GM23248 (cell line): ENCODE measurements at places on chromosomes 6 and 20.

DNA sequence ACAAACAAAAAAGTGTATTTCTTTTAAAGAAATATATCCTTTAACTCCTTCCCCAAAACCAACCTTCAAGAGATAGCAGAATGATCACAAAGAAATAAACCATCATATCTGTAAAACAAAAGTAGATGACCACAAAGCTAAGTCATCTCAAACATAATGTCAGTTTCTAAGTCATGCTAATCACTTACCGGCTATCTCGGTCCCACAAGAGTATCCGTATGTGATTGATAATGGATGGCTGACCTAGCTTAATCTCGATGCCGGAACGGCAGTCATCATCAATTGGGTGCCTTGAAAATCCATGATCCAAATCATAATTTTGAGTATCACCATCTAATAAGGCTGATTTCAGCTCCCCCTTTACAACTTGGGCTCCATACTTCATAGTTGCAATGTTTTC, 59.7 kb downstream of the BTBD9 start:
- DNase-seq = no peak

- no peak for DNase-seq
Measured at GRCh38 chr6:14447240-14447639, 329.7 kb downstream of the CD83 start.

- no peak for DNase-seq
Measured at GRCh38 chr20:62830251-62830650, 13.4 kb downstream of the COL9A3 start.

- peak; percentile 32 for DNase-seq
Measured at GRCh38 chr6:112320561-112321318, 26.4 kb upstream of the RFPL4B start.

GRCh38 chr20:50305636-50306477, 115.2 kb downstream of the CEBPB start:
- peak; percentile 59 for DNase-seq

GRCh38 chr6:111861431-111861885, 11.8 kb downstream of the FYN start:
- DNase-seq = no peak

DNA sequence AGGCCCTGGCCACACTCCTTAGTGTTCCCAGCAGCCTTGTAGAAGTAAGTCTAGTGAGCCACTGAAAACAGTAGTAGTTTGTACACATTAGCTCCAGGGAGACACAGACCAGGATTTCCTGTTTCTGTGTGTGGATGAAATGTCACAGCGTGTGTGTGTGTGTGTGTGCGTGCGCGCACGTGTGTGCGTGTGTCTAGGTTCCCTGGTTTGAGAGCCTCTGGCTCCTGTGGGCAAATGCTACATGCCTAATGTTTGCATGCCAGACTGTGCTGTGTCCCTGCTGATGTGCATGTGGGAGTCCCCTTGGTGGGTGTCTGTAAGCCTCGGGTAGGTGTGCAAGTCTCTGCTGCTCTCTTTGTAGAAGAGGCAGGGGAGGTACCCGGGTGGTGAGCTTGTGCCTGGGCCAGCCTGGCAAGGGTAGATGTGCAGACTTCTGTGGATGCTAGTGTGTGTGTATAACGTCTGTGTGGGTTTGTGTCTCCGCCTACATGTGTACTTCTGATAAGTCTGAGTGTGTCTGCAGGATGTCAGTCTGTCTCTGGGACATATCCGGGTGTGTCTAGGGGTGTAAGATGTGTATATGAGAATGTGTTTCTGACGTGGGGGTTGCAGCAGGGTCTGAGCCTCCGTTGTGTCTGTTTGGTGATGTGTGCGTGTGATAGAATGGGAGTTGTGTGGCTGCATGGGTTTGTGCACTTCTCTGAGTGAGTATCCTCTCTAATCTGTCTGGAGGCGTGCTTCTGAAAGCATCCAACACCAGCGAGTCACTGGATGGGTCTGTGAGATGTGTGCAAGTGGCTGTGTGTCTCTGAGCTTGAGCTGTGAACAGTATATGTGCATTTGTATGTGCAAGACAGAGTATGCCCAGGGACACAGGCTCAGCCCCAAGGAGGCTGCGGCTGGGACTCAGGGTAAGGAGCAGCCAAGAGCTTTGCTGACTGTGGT, 19.0 kb upstream of the TLDC2 start:
- DNase-seq = peak; percentile 58

DNA sequence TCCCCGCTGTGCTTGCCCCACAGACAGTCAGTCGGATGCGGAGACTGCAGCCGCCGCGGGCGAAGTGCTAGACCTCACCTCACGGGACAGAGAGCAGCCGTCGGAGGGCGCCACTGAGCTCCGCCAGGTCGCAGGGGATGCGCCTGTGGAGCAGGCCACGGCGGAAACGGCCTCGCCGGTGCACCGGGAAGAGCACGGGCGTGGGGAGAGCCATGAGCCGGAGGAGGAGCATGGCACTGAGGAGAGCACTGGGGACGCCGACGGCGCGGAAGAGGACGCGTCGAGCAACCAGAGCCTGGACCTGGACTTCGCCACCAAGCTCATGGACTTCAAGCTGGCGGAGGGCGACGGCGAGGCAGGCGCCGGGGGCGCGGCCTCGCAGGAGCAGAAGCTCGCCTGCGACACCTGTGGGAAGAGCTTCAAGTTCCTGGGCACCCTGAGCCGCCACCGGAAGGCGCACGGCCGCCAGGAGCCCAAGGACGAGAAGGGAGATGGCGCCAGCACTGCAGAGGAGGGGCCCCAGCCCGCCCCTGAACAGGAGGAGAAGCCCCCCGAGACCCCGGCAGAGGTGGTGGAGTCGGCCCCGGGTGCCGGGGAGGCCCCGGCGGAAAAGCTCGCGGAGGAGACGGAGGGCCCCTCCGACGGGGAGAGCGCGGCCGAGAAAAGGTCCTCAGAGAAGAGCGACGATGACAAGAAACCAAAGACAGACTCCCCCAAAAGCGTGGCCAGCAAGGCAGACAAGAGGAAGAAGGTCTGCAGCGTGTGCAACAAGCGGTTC, 66.4 kb downstream of the SSR1 start:
- DNase-seq = no peak

DNA sequence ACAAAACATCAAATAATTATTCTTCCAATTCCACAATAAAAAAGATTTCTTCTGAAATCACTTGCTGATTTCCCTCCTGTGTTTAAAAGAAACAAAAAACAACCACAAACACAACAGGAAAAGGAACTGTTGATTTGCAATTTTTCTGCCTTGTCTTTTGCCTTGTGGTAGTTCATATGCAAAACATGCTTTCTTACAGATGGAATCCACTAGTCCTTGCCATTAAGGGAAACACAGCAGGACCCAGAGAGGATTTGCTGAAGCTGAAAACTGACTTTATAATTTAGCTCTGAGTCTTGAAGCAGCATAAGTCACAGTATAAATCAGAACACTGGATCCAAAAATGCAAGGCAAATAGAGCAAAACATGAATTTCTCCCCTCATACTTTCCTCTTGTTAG, 328.8 kb downstream of the PHF3 start:
- DNase-seq = no peak

DNA sequence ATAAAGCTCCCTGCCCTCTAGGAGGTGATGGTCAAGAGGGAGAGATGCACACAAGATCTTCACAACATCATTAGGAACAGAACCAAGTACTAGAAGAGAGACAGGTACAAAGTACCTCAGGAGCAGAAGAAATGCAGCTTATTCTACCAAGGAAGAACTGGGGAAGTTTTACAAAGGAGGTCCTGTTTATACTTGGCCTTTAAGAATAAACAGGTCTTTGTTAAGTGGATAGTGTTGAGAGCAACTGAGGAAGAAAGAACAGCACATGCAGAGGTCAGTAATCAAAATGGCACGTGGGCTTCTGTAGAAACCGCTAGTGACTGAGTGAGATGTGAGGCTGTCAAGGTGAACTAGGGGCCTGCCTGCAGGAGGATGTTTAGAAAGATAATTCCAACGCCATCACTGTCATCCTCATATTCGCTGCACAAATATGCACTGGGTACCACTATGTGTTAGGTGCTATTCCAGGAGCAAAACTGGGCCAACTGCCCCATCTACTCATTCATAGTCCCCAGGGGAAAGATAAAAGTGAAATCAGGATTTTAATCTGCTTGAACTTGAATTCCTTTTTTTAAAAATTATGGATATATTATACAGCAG, 61.1 kb downstream of the ID4 start:
- DNase-seq = no peak

DNA sequence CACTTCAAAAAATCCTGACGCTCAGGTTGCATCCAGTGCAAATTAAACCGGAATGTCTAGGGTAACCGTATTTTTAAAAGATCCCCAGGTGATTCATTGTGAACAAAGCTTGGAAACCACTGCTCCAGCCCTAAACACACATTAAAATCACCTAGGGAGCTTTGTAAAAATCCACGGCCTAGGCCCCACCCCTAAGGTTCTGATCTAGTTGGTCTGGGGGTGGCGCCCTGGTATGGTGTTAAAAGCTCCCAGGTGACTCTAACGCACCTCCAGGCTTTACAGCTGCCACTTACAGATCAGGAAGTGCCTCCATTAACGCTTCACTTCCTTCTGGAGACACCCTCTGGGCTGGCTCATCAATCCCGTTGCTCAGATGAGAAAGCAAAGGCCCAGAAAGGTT, 92.2 kb downstream of the GRM4 start:
- no peak for DNase-seq

- DNase-seq = no peak
Measured at GRCh38 chr6:148771896-148772554, 25.2 kb downstream of the UST start.

DNA sequence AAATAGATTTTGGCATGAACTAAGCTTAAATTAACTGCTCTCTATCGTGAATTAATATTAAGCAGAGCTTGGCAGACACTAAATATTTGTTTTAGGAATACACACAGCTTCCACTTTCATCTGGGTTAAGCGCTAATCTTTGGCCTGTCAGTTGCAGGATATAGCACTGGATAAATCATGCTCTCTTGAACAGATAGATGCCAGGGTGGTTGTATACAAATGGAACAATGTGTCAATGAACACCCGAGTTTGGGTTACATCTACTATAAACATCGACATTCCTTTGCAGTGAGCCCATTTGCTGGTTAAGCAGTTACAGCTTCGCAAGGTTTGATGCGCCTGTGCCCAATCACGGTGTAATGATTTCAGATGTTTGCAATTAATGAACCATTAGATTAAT, 338.2 kb upstream of the ZFP64 start:
- DNase-seq = peak; percentile 73

- DNase-seq = no peak
Measured at GRCh38 chr20:38873050-38873581, 53.1 kb upstream of the FAM83D start.

DNA sequence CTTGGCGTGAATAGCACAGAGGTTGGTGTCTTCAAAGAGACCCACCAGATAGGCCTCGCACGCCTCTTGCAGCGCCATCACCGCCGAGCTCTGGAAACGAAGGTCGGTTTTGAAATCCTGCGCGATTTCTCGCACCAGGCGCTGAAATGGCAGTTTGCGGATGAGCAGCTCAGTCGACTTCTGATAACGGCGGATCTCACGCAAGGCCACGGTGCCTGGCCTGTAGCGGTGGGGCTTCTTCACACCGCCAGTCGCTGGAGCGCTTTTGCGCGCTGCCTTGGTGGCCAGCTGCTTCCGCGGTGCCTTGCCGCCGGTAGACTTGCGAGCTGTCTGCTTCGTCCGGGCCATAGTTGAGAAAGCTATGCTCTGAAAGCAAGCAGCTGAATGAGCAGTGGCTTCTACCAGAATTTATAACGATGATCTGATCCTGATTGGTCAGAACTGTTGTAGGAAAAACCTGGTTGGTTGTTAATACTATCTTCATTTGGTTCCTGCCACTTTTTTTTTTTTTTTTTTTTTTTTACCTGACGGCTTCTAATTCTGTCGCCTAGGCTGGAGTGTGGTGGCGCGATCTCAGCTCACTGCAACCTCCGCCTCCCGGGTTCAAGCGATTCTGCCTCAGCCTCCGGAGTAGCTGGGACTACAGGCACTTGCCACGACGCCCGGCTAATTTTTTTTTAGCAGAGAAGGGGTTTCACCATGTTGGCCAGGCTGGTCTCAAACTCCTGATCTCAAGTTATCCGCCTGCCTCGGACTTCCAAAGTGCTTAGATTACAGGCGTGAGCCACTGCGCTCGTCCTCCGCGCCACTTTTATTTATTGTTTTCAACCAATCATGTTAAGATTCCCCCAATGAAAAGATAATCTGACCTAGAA, 21.5 kb downstream of the OR2B2 start:
- peak; percentile 89 for DNase-seq

DNA sequence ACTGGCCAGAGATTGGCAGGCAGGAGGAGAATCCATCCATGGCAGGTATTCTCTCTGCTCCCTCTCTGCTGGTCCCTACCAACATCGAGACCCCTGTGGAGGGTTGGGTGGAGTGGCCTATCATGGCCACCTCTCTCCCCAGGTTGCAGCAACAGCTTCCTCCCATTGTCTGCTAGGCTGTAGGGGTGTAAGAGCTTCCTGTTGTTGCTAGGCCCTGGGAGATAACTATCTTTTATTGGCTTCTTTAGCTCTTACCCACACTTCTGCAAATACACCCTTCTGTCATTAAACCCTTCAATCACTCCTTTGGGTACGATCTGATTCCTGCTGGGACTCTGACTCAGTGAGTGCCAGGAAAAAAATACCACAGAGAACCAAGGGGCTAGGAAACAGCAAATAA, 66.6 kb upstream of the FAM184A start:
- DNase-seq = no peak

DNA sequence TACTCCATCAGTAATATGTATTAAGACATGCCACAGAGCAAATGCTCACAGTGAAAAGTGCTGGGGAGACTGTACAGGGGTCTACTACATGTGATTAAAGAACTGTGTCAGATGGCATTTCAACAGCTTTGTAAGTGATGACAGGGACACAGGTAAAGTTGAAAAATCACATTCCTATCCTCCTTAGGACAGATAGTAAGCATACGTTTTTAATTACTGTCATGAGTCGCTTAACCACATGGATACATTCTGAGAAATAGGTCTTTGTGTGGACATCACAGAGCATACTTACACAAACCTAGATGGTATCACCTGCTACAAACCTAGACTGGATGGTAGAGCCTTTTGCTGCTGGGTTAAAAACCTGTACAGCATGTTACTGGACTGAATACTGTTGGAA, 645.8 kb upstream of the AGPAT4 start:
- peak; percentile 14 for DNase-seq

- DNase-seq = no peak
Measured at GRCh38 chr6:65229825-65230224, 477.2 kb downstream of the EYS start.
